ENCODE measurements at places on chromosomes 4 and X.
A peak's percentile ranks its signal among the peaks of the same experiment; 100 is the strongest.

- no peaks in the 10 kb centered on the region for H3K36me3 ChIP-seq
- H3K4me3 ChIP-seq = no peak overlapping the region
- no peak overlapping the region for H3K27ac ChIP-seq
- H3K4me1 ChIP-seq = no peaks in the 10 kb centered on the region
- DNase-seq = no peak
Measured at GRCh38 chrX:115531818-115532403, 29.1 kb upstream of the PLS3 start.

DNA sequence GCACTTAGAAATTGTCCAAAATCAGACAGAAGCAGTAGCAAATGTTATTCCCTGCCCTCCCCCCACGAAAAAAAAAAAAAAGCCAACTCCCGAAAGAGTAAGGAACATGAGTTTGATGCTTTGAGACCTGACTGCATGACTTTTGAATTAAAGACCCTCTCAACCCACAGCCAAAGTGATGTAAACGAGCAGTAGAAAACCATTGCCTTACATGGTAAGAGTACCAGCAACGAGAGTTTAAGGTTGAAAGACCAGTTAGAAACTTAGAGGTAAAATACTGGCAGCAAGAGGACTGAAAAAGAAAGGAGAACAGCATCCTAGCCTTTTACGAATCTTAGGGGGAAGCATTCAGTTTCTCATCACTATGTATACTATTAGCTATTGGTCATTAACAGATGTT, 10.0 kb upstream of the ANXA10 start:
- H3K4me1 ChIP-seq = no peaks in the 10 kb centered on the region
- DNase-seq = no peak
- H3K4me3 ChIP-seq = no peak overlapping the region
- no peaks in the 10 kb centered on the region for H3K27me3 ChIP-seq

GRCh38 chr4:76459291-76459723, 24.3 kb downstream of the SHROOM3 start:
- no peaks in the 10 kb centered on the region for H3K4me1 ChIP-seq
- DNase-seq = no peak
- no peaks in the 10 kb centered on the region for H3K27me3 ChIP-seq
- H3K27ac ChIP-seq = no peak overlapping the region
- no peak overlapping the region for H3K4me3 ChIP-seq

- DNase-seq = no peak
- no peaks in the 10 kb centered on the region for H3K4me1 ChIP-seq
- no peaks in the 10 kb centered on the region for H3K27me3 ChIP-seq
- H3K27ac ChIP-seq = no peak overlapping the region
- no peaks in the 10 kb centered on the region for H3K36me3 ChIP-seq
Measured at GRCh38 chr4:105022811-105023667, 123.6 kb upstream of the TET2 start.

GRCh38 chr4:92339676-92340075, 35.9 kb downstream of the GRID2 start:
- H3K4me3 ChIP-seq = no peak overlapping the region
- no peak overlapping the region for H3K27ac ChIP-seq
- no peaks in the 10 kb centered on the region for H3K4me1 ChIP-seq
- no peaks in the 10 kb centered on the region for H3K27me3 ChIP-seq
- no peak for DNase-seq

DNA sequence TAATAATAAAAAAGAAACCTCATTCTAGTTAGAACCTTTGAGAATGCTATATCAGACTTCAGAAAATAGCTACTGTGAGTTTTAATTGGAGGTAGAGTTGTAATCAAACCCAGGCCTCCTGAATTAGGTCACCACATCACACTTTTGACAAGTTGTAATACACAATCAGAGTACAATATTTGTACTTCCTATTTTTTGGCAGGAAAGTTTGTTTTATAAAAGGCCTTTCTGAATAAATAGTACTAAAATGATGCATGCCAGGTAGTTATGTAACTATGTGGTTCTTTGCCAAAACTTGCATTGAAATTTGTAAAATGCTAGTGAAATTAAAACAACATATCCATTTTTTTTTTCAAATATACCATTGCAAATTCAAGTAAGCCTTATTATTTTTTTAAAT, 26.8 kb downstream of the ADH7 start:
- H3K4me1 ChIP-seq = peaks cover 20% of the 10 kb centered on the region
- no peak for DNase-seq

GRCh38 chrX:134373736-134374135, 86.2 kb upstream of the HPRT1 start:
- peak overlapping the region; percentile 74 for H3K4me3 ChIP-seq
- no peaks in the 10 kb centered on the region for H3K36me3 ChIP-seq
- H3K27me3 ChIP-seq = no peaks in the 10 kb centered on the region
- H3K4me1 ChIP-seq = no peaks in the 10 kb centered on the region

GRCh38 chr4:151674804-151675391, 85.9 kb downstream of the GATB start:
- no peak for DNase-seq
- H3K36me3 ChIP-seq = no peaks in the 10 kb centered on the region
- H3K4me3 ChIP-seq = no peak overlapping the region
- H3K27ac ChIP-seq = peak overlapping the region; percentile 53

GRCh38 chrX:95703696-95704095, 980.9 kb upstream of the DIAPH2 start:
- no peak overlapping the region for H3K4me3 ChIP-seq
- no peak overlapping the region for H3K27ac ChIP-seq
- no peak for DNase-seq
- no peaks in the 10 kb centered on the region for H3K36me3 ChIP-seq
- no peaks in the 10 kb centered on the region for H3K4me1 ChIP-seq

GRCh38 chr4:188971125-188971524, 831.9 kb downstream of the TRIML1 start:
- no peaks in the 10 kb centered on the region for H3K36me3 ChIP-seq
- no peak overlapping the region for H3K27ac ChIP-seq
- H3K4me1 ChIP-seq = no peaks in the 10 kb centered on the region
- no peak for DNase-seq
- no peak overlapping the region for H3K4me3 ChIP-seq

- H3K4me3 ChIP-seq = peak overlapping the region; percentile 70
- peaks cover 21% of the 10 kb centered on the region for H3K4me1 ChIP-seq
- no peak for DNase-seq
- H3K27me3 ChIP-seq = no peaks in the 10 kb centered on the region
- no peaks in the 10 kb centered on the region for H3K36me3 ChIP-seq
Measured at GRCh38 chr4:78057600-78058550, 752 bp downstream of the FRAS1 start.

DNA sequence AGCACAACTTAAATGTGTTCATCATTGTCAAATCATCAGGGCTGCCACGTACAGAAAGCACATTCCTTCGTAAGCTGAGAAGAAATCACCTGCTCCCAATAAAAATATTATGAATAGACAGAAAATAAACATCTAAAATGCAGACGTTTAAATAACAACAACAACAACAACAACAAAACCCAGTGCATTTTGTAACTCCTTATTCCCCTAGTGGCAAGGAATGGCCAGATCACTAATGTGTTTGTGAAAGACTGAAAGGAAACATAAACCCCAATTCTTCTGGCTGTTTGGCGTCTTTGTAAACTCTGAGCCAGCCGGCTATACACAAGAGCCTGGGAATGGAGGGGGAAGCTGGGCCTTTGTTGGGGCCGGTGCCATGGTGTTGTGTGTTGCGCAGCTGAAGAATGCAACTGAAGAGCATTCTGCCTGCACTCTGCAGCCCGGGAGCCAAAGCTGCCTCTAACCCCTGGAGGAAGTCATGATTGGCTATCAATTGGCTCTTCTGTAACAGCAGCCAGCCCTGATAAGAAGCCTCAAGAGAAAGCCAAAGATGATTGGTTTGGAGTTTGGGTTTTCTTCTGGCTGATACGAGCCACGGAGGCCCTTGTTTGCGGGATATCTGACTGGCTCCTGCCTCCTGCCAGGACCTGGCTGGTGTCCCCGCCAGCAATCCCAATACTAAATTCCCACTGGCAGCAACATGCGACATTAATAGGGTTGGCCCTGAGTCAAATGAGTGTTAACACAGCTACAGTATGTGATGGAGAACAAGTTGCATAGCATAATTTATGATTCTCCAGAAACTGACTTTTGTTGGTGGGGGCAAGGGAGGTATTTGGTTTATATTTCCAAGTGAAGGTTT, 89.7 kb upstream of the TFDP3 start:
- no peaks in the 10 kb centered on the region for H3K4me1 ChIP-seq
- H3K36me3 ChIP-seq = no peaks in the 10 kb centered on the region
- H3K4me3 ChIP-seq = no peak overlapping the region
- H3K27ac ChIP-seq = no peak overlapping the region
- no peak for DNase-seq

DNA sequence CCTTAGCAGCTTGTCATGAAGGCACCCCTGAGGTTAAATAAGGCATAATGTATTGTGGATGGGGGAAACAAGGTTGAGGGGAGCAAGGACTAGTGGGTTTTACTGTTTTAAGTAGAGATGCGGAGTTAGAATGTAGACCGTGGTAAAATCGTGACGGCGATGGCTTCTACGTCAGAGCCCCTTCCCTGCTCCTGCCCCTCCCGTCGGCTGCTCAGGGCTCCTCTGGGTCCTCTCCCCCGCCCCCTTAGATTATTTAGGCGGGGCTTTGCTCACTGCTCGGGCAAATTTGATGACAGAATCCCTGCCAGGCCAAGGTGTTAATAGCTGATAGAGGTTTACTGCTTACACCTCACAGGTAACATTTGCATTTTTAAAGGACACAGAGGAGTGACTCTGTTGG, 2.3 kb downstream of the FRMPD3 start:
- H3K4me1 ChIP-seq = no peaks in the 10 kb centered on the region
- H3K27me3 ChIP-seq = peaks cover 48% of the 10 kb centered on the region
- no peaks in the 10 kb centered on the region for H3K36me3 ChIP-seq
